ENCODE measurements at places on chromosomes 4 and X.

DNA sequence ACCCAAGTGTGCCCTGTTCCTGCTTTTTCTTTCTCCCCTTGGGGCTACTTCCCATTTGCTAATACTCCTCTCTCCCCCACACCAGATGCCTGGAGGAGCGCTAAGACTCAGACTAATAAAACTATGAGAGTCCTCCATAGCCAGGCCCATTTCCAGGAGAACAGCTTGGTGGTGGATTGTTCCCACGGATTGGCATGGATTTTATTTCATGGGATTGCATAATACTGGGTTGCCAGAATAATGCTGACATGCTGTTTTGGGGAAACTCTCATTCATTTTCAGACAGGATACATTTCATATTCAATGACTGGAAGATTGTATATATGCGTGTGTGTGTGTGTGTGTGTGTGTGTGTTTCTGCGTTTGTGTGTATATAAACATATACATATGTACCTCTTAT, 447.5 kb upstream of the PITX2 start:
- DNase-seq = no peak

DNA sequence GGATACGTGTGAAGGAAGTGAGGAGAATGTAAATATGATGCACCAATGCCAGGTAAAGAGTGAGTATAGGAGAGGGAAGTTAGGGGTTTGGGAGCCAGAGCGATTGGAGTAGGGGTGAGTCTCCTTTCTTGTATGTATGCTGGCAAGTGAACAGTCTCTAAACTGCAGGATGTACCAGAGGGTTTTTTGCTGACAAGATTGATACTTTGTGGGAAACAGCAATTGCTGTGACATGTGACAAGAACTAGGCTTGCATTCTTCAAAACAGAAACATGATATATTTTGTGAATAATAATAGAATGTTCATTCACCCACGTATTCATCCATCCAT, 706 bp downstream of the CHIC1 start:
- no peak for DNase-seq

GRCh38 chr4:171117457-171117856, 695.7 kb upstream of the GALNTL6 start:
- DNase-seq = no peak

GRCh38 chr4:66062044-66062443, 391.8 kb upstream of the EPHA5 start:
- no peak for DNase-seq

DNA sequence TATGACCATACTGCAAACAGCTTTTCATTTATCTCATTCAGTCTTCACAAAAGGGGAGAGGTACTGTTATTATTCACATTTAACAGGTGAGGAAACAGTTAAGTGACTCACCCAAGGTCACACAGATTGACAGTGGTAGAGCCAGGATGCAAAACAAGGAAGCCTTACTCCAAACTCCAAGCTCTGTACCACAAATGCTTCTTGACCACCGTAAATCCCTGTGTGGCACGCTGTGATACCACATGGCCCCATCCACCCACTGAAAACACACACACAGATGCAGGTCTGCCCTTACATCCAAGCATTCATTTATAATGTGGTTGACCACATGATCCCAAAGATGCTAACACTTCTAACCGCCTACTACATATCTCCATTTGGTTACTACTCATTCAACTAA, 129.5 kb downstream of the TSPAN5 start:
- no peak for DNase-seq

DNA sequence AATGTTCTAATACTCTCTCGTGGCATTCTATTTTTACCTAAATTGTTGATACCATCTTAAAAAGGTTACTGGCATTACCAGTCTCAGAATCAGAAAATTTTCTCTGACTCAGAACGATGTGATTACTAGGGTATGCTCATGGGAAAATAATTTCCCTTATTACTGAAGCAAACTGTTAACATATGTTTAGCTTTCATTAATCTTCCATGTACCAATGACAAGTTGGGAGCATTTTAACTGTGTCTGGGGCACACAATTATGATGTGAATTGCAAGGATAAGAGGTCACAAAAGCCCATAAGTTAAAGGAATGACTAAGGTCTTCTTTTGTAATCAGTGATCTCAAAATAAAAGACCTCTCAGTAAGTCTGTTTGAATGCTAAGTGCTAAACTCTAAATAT, 1254.6 kb downstream of the PCDH18 start:
- no peak for DNase-seq

Data from esophagus squamous epithelium (tissue), 5 donors.